Right cardiac atrium (tissue), 5 donors: ENCODE measurements at places on chromosomes 2 and 18.
A peak's percentile ranks its signal among the peaks of the same experiment; 100 is the strongest.

DNA sequence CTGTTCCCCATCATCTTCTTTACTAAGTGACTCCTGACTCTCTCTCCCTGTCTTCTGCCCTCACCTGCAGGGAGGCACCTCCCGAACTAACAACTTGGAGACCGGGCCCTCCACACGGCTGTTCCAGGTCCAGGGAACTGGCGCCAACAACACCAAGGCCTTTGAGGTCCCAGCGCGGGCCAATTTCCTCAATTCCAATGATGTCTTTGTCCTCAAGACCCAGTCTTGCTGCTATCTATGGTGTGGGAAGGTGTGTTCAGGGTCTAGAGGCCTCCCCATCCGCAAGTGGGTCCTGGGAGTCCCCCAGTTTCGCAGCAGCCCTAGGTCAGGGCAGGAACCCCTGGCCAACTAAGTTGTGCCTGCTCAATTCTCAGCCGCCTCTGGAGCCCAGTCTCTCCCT is 15.5 kb downstream of the VIL1 start:
- no peak for DNase-seq

- peak; percentile 50 for DNase-seq
Measured at GRCh38 chr2:232833830-232834229, 36.2 kb upstream of the SNORC start.

- no peak for DNase-seq
Measured at GRCh38 chr2:170341684-170342623, 164.0 kb downstream of the MYO3B start.

GRCh38 chr2:104378853-104379374 is 475.0 kb upstream of the POU3F3 start:
- no peak for DNase-seq

- no peak for DNase-seq
Measured at GRCh38 chr2:71706121-71706520, 252.8 kb downstream of the DYSF start.

- DNase-seq, result peak; percentile 29
Measured at GRCh38 chr2:102618452-102619413, 620 bp upstream of the SLC9A2 start.

DNA sequence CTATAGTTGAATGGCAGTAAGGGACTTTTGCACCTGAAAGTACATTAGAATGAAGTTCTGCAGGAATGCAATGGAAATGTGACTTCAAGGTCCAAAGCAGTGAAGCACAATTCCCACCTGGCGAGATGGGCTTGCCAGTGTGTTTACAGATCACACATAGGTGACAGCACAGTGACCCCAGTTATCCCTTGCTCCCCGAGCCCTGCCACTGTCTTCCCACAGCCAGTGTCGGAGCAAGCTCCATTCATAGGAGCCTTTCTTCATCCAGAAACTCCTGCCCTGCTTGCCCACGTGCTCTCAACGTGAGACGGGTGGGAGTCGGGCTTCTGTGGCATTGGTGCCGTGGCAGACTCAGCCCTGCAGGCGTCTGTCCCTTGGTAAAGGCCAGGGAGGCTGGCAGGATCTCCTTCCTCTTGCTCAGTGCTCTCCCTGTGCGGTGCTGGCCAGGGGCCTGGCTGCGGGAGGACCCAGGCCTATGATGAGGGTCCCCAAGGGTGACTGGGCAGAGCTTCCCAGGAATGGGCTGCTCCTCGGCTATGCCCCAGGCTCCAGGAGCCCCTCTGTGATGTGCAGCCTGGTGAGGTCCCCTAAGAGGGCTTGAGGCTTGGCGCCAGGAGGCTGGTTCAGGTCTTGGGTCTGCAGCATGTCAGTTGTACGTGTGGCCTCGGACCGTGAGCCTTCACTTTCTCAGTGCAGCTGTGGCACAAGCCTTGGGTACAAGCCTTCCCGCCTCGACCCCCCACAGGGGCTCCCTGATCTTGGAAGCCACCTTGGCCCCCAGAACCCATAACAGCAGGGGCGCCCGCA is 40.2 kb downstream of the SNED1 start:
- DNase-seq, result peak; percentile 34

GRCh38 chr2:207244971-207245925 is 79.5 kb upstream of the KLF7 start:
- DNase-seq, result no peak

GRCh38 chr18:63579616-63580015 is 7.5 kb upstream of the SERPINB13 start:
- no peak for DNase-seq

- DNase-seq, result no peak
Measured at GRCh38 chr2:1704631-1705556, 39.4 kb downstream of the PXDN start.

GRCh38 chr2:162261032-162261945 is 18.0 kb upstream of the FAP start:
- peak; percentile 72 for DNase-seq

- no peak for DNase-seq
Measured at GRCh38 chr2:215746226-215746886, 267.0 kb downstream of the MREG start.

DNA sequence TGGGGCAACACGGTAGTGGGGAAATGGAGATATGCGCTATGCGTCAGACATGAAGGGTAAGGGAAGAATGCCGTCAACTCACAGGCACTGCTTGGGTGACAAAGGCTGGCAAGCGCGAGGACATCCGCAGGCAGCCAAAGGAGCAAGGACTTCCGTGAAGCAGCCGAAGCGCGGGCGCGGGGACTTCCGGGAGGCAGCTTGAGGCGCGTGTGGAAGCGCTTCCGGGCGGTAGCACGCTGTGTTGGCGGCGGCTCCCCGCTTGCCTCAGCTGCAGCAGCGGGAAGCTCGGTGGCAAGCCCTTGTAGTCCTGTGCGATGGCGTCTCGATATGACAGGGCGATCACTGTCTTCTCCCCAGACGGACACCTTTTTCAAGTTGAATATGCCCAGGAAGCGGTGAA is at the start of gene PSMA8:
TSS of gene PSMA8 (plus strand) at position 218 of the 400 bp plus-strand sequence. CDS start at position 315, 97 bp downstream.
- DNase-seq, result peak; percentile 62

- DNase-seq, result no peak
Measured at GRCh38 chr2:39732482-39732881, 46.6 kb downstream of the THUMPD2 start.

DNA sequence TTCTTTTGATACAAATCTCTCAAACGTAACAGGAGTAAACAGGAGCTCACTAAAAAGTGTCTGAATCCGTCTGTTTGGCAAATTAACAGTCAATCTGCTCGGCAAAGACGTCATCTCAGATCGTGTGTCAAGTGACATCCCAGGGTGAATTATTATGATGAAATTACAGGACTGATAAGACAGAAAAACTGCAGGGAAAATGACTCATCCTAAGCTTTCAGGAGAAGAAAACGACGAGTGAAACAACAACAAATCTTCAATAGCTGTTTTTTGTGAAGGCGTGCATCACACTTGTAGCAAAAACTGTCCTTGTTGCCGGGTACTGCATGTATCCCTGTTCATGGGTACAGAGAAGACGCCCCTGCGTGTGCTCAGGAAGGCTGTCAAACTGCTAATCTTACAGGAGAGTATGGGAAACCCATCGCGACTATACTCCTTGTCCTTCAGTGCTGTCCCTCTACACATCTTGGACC is 24.9 kb downstream of the EPB41L3 start:
- no peak for DNase-seq
